ENCODE measurements at places on chromosomes 2 and 18. TPM values are rescaled to one million over a fixed set of nuclear protein-coding genes. Genes with fewer than 3 reads are reported as not detected.

RTP5 gene
- not detected for total RNA-seq

SCYGR4 gene
- total RNA-seq: not detected

ERFE gene
- 7.0 TPM for total RNA-seq

SPP2 gene
- total RNA-seq: not detected

MEP1B gene
- not detected for total RNA-seq

COL4A3 gene
- under 0.01 TPM for total RNA-seq

ZBTB7C gene
- under 0.01 TPM for total RNA-seq

SPOPL gene
- total RNA-seq: 12.5 TPM

GALNT13 gene
- total RNA-seq: 2.6 TPM

RELCH gene
- 22.8 TPM for total RNA-seq

CDKL4 gene
- total RNA-seq: 1.2 TPM

CHRNG gene
- not detected for total RNA-seq

RNF125 gene
- 2.3 TPM for total RNA-seq

FASTKD2 gene
- total RNA-seq: 42.6 TPM

SERPINB10 gene
- 0.20 TPM for total RNA-seq

CNTNAP5 gene
- not detected for total RNA-seq

CPS1 gene
- total RNA-seq: 15.4 TPM

Data from subcutaneous preadipocyte (primary cell).